ENCODE measurements at places on chromosomes 3 and 15. TPM values are rescaled to one million over a fixed set of nuclear protein-coding genes. Genes with fewer than 3 reads are reported as not detected.

DNA sequence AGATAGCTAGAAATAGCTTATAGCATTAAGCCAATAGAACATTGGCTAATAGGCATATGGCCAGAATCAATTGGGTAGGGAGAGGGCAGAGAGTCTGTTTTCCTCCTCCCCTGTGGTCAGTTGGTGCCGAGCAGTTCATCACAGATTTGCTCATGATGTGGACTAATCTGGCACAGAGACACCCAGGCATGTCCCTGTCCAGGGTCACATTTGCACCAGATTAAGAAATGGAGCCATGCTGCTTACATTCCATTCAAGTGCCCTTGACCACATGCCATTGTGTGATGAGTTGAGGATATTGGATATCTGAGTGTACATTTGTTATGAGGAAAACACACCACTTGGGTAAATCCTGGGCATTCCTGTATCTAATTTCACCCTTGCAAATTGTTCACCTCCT is 53.4 kb downstream of the USP13 start:
- no peak for DNase-seq

DNA sequence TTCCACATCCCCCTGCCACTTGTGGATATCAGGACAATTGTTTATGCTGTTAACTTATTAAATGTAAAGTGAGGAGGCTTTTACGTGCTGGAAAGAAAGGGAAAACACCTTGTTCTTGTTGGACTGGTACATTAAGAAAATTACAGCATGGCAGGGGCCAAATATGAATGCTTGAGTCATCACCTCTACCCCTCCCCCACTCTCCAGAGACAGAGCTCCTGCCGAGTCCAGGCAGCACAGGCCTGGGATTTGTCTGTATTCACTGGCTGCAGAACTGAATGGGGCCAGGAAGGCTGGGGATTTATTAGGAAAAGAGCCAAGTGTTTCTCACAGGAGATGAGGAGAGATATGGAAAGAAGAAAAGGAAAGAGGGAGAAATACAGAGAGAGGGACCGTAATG is 308.9 kb downstream of the EPHB1 start:
- no peak for DNase-seq

- DNase-seq: no peak
Observed at GRCh38 chr15:43132830-43133429, 456 bp upstream of the TMEM62 start.

GRCh38 chr15:40591389-40591788 is 2.7 kb upstream of the KNL1 start:
- no peak for DNase-seq

DNA sequence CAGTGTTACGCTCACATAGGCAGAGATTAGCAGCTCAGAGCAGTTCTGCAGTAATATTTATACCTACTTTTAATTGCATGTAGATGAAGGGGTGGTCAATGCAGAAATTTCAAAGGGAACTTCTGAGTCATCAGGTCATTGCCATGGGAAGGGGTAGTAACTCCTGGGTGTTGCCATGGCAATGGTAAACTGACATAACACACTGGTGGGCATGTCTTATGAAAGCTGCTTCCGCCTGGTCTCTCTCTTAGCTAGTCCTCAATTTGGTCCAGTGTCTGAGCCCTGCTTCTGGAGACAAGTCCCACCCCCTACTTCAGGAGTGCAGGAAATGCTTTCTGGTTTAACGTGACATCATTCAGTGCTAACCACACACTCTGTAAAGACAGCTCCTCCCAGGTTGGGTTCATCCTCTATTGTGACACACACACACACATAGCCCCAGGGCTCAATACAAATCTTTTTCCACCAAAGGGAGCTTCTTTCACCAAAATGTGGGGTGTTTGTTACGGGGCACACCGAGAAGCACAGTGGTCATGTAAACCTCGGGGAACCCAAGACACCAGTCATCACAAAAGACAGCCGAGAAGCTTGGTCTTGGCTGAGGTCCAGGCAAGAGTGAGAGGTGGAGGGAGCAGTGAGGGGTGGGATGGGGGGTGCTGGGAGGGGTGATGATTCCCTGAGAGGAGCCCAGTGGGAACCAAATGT is 74.5 kb downstream of the TLE3 start:
- DNase-seq: no peak

The NPAP1 gene
- 0.41 TPM for total RNA-seq

The C3orf33 gene
- 17.9 TPM for total RNA-seq

- DNase-seq: no peak
Observed at GRCh38 chr3:172616031-172616461, 92.8 kb upstream of the TNFSF10 start.

- DNase-seq: no peak
Observed at GRCh38 chr3:16437640-16438039, 75.9 kb downstream of the RFTN1 start.

The TF gene
- 4.1 TPM for total RNA-seq

DNA sequence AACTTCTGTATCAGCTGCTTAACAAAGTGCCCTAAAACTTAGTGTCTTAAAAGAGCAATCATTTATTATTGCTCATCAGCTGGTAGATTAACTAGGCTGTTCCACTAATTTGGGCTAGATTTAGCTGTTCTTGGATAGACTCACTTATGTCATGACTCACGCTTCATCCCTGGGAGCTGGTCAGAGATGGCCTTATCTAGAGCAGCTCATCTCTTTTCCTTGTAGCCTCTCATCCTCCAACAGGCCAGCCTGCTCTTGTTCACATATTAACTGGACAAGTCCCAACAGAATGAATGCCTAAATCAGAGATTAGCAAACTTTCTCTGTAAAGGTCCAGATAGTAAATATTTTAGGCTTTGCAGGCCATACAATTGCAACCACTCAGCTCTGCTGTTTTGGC is 66.9 kb upstream of the PLAAT1 start:
- DNase-seq: no peak

- DNase-seq: no peak
Observed at GRCh38 chr15:100725121-100726069, 123.0 kb downstream of the ASB7 start.

- DNase-seq: no peak
Observed at GRCh38 chr3:111311709-111312235, 230.2 kb upstream of the CD96 start.

The CMTM7 gene
- 0.41 TPM for total RNA-seq
